NCI-H1436 (cell line): ENCODE measurements at places on chromosomes 6 and 20.

- no peak for DNase-seq
Measured at GRCh38 chr6:13764996-13765395, 49.4 kb downstream of the MCUR1 start.

- DNase-seq, result no peak
Measured at GRCh38 chr6:167796192-167796981, 30.3 kb upstream of the AFDN start.

- no peak for DNase-seq
Measured at GRCh38 chr20:59376109-59376841, 75.9 kb downstream of the EDN3 start.

- DNase-seq, result no peak
Measured at GRCh38 chr20:24658920-24659660, 189.7 kb downstream of the SYNDIG1 start.

GRCh38 chr6:14734416-14735340 is 511.2 kb upstream of the JARID2 start:
- no peak for DNase-seq

DNA sequence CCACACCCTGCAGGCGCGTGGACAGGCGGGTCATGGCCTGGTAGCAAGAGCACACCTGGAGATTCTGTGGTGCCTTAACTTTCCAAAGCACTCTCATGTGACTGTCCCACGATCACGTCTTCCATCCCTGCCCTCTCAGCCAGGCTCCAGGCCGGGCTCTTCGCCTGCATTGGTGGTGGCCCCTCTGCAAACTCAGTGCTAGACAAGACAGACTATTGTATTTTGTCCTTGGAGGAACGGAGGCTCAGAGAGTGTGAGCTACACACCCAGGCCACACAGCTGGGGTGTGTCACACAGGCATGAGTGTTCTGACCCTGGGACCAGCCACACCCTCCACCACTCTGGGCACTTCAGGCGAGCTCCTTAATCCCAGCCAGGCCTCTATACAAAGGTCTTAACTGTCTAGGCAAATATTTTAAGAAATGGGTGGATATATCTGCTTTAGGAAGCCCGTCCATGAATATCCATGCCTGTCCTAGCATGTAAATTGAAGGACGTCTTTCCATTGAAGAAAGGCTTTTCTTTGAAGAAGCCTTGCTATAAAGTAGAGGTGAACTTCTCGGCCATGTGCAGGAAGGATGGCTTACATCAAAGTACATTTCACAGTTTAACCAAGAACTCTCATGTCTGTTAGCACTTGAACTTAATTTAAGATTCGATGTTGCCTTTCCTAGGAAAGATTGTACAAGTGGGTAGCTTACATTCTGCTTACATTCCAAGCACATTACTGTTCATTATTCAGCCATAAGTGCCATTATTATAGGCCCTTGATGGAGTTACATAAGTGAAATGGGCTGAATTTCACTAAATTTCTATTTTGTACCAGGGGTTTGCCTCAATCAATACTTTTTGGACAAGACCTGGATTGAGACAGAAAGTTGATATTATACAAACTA is 263.9 kb downstream of the DLL1 start:
- DNase-seq, result no peak

DNA sequence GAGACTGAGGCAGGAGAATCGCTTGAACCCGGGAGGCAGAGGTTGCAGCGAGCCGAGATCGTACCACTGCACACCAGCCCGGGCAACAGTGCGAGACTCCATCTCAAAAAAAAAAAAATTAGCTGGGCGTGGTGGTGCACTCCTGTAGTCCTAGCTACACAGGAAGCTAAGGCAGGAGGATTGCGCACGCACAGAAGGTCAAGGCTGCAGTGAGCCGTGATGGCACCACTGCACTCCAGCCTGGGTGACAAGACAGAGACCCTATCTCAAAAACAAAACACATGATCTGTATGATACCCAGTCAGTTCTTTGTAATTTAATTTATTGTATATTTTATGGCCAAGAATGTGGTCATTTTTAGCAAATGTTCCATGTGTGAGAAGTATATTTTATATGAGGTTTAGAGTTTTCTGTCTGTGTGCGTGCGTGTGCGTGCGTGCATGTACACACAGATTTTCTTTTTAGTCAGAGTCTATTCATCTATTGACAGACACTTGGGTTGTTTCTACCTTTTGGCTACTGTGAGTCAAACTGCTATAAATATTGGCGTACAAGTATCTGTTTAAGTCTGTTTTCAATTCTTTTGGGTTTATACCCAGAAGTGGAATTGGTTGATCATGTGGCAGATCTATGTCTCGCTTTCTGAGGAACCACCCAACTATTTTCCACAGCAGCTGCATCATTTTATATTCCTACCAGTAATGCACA is 22.2 kb upstream of the MYL9 start:
- no peak for DNase-seq

GRCh38 chr6:133396984-133397348 is 155.8 kb downstream of the EYA4 start:
- DNase-seq, result no peak

- peak; percentile 1 for DNase-seq
Measured at GRCh38 chr6:143060806-143061596, at the start of gene AIG1. AIG1 (plus strand) TSS chr6:143060889; CDS start chr6:143060926, 37 bp downstream.

DNA sequence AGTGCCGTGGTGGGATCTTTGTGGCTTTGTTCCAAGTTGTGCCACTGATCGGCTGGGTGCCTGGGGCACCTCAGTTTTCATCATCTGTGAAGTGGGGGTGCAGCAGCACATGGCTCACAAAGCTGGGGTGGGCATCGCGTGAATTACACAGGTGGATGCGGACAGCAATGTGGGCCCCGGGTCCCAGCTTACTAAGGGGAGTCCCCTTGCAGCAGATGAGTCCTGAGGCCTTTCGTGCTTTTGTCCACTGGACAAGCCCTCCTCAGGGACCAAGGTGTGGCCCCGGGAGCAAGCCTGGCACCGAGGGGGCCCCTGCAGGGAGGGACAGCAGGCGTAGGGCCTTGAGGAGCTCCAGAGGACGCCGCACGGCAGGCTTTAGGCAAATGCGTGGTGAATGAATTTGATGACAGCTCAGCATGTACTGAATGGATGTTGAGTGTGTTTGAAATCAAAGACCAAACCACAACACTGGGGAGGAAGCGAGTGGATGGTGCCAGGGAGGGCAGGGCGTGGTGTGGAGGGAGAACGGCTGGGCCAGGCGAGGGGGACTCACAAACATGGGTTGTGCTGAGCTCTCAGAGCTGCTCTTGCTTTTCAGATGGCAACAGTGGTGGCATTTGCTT is 53.2 kb downstream of the IRF4 start:
- DNase-seq, result no peak

DNA sequence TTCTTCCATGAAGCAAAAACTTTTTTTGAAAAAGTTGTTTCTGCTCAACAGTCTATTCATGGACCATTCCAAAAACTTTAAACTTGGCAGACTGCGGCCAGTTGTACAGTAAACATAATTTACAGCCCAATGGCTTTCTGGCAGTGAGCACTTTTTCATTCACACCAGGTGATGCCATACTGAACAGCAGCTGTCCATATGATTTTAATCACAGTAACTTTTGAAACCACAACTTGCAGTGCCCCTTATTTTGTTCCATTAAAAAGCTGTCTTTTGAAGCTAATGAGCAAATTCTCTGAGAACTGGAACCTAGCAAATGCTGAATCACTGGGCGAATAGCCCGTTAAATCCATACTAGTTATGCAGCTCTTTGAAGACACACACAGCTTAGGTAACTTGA is 576.6 kb downstream of the PTPRT start:
- DNase-seq, result no peak

- DNase-seq, result no peak
Measured at GRCh38 chr6:110738899-110739365, 76.3 kb downstream of the CDK19 start.

DNA sequence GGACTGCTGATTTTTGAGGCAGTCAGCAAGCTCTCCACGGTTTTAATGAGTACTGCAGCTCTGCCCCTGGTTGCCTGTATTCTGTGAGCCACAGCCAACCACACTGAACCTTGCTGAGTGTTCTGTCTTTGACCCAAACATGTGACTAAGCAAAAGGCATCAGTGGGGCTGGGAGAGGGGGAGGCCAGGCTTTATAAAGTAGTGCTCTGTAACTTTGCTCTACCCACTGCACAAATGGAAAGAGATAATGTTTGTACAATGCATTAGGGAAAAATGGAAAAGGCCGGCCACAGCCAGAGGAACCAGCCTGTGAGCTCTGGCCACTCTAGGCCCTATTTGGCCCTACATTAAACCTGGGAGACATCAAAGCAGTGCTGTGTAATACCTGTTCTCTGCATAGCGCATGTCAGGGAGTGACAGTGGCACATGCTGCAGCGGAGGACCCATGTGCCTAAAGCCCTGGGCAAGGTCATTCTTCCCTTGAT is 22.0 kb downstream of the KLHL31 start:
- no peak for DNase-seq

- no peak for DNase-seq
Measured at GRCh38 chr6:29762781-29763214, 39.6 kb downstream of the HLA-F start.

DNA sequence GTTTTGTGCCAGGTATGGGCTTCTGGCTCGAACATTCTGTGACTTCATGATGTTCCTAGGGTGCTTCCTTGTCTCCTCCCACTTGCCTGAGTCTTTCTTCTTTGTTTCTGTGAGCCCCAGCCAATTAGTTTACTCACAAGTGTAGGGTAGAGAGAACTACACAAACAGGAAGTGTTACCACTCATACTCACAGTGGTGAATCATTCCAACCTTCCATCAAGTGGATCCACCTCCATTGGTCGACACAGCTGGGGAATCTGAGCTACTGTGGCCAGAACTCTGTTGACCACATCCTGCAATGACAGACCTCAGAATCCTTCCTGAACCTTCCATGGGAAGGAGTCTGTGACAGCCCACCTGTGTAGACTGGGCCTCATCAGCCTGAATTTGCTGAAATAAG is 76.8 kb downstream of the UNC5CL start:
- DNase-seq, result no peak

DNA sequence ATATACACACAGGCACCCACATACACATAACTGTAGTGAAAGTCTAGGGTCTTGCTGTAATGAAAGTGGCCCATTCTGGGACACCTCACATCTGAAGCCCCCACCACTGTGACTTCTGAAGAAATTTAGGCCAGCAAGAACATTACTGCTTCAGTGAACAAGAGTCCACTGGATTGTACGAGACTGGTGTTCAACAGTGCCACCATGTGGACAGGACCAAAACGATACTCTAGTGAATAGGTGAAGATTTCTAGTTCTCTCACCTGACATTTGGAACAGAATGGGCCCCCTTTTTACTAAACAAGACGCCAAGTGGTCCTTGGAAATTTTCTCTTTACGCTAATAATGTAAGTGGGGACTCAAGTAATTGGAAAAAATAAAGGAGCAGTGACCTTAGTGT is 156.9 kb downstream of the MAFB start:
- DNase-seq, result no peak

DNA sequence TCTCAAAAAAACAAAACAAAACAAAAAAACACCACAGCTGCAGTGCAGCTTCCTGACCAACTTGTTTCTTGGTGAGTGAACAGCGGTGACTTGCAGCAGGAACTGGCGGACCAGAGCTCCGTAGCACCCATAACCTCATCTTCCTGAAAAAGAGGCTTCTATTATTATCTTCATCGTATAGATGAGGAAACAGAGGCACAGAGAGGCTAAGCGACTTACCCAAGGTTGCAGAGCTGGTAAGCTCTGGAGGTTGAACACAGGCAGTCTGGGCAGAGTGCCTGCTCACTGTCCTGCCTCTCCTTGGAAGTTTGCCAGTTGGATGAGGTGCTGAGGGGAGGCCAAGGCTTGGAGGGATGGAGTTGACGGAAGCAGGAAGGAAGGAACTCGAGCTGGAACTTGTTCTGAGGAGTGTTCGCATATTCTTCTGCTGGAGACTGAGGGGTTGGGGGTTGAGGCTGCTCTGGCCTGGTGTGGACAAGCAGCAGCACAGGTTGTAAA is 47.9 kb upstream of the CCDC167 start:
- DNase-seq, result no peak

- no peak for DNase-seq
Measured at GRCh38 chr6:137147195-137147594, 26.2 kb downstream of the IL22RA2 start.

DNA sequence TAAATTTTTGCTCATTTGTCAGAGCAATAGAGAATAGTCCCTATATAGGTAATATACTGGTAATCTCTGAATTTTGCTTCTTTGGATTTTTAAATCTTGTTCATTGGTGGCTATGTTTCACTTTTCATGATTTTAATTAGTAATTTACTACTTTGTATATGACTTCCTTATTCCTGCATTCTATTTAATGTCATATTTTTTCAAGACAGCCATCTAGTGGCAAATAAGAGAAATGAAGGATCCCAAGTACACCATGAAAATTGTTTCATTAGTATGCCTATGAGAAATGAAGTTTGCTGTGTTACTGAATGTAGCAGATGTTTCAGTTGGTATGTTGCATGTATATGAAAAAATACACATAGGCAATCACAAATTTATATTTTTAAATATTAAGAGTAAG is 82.4 kb downstream of the ZNF292 start:
- no peak for DNase-seq

- no peak for DNase-seq
Measured at GRCh38 chr20:22074635-22075034, 369.2 kb downstream of the PAX1 start.

DNA sequence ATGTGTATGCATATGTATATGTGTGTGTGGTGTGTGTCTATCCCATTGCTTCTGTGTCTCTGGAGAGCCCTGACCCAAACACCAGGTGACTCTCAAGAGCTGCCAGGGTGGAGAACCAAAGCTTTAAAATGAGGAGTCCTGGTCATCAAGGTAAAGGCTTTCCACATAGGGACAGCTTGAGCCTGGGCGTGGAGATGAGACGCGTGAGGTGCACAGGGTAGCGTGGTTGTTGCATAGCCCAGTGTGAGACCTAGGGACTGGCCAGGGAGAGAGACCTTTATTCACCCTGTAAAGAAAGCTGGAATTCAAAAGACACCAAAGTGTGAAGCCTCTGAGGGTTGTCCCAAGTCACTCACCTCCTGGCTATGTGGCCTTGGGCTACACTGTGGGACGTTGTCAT is 149.1 kb downstream of the SYCP2 start:
- DNase-seq, result no peak

DNA sequence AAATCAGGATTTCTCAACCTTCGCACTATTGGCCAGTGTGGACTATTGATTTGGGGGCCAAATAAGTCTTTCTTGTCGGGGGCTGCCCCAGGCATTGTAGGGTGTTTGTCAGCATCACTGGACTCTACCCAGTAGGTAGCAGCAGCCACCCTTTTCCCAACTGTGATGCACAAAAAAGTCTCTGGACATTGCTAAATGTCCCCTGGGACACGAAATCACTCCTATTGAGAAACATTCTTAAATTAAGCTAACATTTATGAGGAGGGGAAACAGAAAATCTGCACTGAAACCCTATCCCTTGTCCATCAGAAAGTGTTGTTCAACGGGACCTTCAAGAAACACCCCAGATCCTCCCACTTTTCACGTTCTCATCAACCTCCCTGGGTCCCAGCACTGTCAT is 54.2 kb downstream of the NFATC2 start:
- no peak for DNase-seq

- DNase-seq, result no peak
Measured at GRCh38 chr6:4356899-4357659, 221.7 kb upstream of the ECI2 start.

GRCh38 chr6:128421788-128422187 is 98.6 kb downstream of the PTPRK start:
- no peak for DNase-seq

GRCh38 chr6:169112483-169113320 is 140.9 kb downstream of the THBS2 start:
- DNase-seq, result no peak

GRCh38 chr6:100153636-100154275 is 159.7 kb upstream of the MCHR2 start:
- no peak for DNase-seq
